ENCODE measurements at places on chromosomes 4 and X.

GRCh38 chrX:111465669-111466068, 45.8 kb upstream of the SERTM2 start:
- no peak for DNase-seq

- peak; percentile 43 for DNase-seq
Measured at GRCh38 chrX:116272322-116272721, 101.8 kb downstream of the AGTR2 start.

- DNase-seq = no peak
Measured at GRCh38 chr4:1540601-1541375, 134.5 kb upstream of the NKX1-1 start.

DNA sequence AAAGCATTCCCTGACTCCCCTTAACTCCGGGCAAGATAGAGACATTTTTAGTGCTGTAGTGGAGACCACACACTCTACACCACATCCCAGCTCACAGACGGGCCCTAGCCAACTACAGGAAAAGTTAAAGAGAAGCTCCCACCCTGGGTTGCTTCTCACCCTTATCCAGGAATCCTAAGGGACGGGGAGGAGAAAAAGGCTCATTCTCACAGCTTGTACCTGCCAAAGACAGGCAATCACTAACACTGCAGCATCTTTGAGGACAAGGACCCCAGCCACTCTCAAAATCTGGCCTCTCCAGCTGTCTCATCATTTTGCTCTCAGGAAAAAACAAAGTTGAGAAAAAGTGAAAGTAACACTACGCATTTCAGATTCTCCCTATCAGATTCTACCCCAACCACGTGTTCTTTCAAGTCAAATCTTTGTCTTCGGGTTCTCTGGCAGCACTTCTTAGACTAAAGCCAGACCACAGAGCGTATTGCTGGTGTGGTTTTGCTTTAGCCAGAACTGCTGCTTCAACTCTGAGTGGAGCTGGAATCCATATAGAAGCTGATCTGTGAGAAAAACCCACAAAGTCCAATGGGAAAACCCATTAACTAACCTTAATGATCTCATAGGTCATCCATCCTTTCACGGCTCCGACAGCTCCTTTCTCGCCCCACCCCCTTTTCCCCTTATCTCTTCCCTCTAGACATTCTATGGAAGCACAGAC, 605.9 kb upstream of the DIPK2B start:
- DNase-seq = peak; percentile 91

DNA sequence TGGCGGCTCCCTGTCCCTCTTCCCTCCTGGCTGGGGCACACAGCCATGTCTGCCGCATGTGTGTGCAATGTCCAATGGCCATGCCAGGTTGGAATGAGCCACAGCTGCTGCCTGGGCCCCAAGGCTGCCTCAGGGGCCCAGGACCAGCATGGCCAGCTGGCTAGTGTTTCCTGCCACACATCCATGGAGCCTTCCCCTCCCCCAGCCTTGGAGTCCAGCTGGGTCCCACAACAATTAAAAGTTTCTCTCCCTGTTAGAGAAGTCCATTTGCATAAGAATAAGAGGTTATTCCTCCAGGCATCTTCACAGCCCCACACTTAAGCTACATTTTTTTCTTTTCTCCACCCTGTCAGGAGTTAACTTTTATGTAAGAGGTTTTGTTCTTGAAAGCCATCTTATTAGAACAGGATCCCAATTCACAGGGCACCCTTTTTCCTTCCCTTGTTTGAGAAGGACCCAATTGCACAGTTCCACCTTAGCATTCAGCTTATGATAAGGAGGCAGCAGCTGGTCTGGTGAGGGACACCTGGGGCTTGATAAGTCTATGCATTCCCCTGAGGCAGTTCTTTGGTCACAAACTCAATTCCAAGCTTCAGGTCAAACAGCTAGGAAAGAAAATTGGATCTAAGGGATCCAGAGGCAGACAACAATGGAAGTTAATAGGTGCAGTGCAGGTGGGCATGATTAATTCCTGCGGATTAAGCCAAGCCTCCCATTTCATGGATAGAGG, 963.3 kb upstream of the GRIA3 start:
- DNase-seq = no peak

GRCh38 chrX:936979-937769, 275.3 kb downstream of the CRLF2 start:
- peak; percentile 25 for DNase-seq

DNA sequence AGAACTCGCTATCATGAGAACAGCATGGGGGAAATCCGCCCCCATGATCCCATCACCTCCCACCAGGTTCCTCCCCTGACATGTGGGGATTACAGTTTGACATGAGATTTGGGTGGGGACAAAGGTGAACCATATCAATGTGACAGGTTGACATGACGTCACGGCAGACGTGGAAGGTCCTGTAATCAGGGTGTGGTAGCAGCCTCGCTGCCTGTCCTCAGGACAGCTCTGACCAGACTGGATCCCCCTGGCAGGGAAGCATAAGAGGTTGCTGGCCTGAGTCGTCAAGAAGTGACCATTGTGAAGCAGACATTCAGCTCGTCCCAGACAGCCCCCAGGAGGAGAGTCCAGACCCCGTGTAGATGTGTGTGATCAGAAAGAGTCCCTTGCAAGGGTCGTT, 104.6 kb downstream of the TNIP2 start:
- DNase-seq = no peak

GRCh38 chr4:39025552-39026085, 6.6 kb downstream of the TMEM156 start:
- no peak for DNase-seq

- DNase-seq = no peak
Measured at GRCh38 chr4:108851366-108851765, 88.5 kb upstream of the ETNPPL start.
